ENCODE measurements at places on chromosomes 1 and 21.

DNA sequence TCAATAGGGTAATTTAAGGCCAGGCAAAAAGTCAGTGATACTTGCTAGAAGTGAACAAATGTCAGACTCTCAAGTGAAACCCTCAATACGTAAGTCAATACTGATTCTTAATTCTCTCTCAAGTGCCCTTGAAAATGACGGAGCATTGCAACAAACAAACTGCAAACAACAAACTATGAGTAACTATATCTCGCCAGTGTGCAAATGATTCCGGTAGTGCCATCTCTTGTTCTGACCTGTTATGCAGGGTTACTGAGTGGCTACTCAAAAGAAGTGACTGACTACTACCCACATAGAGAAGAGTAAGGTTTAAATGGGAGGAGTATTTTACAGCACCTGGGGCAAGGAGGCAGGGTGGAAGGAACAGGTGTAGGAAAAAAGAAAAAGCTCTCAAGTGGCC lies 1.6 kb downstream of the SLC19A2 start:
- no peak for DNase-seq

DNA sequence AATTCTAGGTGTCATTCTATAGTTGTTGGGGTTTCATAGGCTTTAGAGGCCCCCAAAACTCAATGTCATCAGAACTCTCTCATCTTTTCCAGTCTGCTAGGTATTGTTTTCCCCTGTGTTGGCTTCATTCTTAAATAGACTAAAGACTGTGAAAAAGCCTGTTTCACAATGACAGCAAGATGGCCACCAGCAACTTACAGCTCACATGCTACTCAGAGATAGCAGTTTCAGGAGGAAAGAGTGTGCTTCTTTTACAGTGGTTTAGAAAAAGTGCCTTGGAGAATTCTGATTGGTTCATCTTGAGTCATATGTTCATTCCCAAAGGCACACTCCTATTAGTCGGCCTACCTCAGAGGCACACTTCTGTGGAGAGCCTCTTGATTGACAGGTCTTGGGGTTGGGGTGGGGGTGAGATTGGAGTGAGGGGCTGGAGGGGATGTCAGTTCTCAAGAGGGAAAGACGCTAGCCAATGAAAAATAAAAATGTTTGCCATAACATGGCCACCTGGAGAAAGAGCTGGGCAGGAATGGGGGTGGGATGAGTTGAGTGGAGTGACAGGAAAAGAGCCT lies 8.5 kb downstream of the IL23R start:
- DNase-seq: no peak

DNA sequence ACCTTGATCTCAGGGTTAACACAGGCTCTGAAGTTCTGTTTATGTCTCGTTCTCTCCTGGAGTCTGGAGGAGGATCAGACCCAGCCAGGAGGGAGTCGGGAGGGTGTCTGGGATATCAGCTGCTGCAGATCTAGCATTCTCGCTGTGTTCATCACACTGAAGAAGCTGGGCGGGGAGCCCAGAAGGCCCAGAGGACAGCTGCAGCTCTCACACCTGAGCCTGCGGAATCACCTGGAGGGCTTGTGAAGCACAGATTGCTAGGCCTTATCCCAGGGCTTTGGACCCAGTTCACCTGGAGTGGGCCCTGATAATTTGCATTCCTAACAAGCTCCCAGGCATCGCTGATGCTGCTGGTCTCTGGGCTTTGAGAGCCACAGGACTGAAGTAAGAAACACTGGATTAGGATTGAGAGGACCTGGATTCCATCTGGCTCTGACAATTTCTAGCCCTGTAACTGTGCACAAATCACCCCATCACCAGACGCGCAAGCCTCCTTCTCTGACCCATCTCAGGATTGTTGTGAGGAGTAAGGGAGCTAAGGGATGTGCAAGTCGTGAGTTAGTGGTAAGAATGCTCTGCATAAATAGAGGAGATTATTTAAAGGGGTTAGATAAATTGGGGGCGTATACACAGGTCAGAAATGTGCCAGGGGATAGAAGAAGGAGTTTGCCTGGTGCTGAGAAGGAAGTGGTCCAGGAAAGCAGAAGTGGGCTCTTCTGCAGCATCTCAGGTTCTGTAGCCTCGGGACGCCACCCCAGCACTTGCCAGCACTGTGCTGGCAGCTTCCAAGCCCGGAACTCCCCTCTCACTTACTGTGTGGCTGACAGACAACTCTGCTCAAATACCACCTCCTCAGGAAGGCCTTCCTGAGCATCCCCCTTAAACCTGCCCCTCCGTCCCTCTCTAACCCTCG lies 19.1 kb downstream of the ABCA4 start:
- DNase-seq: no peak

DNA sequence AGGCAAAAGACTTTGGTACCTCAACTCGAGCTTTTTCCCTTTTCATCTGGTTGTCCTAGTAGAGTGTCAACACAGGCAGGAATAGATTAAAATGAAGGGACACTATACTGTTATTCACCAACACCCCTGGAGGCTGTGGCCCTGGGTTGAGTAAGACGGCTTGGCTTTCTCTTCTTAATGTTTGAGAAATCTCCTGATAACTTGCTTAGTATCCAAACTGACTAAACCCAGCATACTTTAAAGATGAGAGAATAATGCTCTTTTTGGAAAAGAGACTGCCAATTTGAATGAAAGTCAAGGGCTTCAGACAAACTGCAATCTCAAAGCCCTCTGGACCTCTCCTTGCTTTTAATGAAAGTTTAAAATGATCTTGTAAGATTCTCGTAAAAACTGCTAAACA lies 2.6 kb upstream of the SLC30A1 start:
- no peak for DNase-seq

DNA sequence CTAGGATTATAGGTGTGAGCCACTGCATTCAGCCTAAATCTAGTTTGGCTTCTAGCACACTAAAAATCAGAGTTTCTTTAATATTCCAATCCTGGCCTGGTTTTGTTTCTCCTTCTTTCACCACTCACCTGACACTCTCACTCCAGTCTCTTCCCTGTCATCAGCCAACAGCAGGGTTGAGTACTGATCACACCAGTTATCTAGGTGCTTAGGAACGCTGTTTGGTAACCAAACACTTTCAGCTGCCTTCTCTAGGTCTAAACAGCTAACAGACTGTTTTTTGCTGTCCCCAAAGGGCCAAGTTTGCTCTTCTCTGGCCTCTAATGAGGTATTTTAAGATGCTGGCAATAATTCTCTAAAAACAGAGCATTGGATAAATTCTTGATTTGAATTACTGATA lies 17.7 kb upstream of the FRRS1 start:
- no peak for DNase-seq

- DNase-seq: no peak
These were observed 37.0 kb downstream of the TM2D1 start for GRCh38 chr1:61687901-61688300.

GRCh38 chr1:11563560-11564069 lies 84.7 kb downstream of the DISP3 start:
- DNase-seq: no peak

- no peak for DNase-seq
These were observed 24.8 kb downstream of the IVNS1ABP start for GRCh38 chr1:185292237-185292636.

DNA sequence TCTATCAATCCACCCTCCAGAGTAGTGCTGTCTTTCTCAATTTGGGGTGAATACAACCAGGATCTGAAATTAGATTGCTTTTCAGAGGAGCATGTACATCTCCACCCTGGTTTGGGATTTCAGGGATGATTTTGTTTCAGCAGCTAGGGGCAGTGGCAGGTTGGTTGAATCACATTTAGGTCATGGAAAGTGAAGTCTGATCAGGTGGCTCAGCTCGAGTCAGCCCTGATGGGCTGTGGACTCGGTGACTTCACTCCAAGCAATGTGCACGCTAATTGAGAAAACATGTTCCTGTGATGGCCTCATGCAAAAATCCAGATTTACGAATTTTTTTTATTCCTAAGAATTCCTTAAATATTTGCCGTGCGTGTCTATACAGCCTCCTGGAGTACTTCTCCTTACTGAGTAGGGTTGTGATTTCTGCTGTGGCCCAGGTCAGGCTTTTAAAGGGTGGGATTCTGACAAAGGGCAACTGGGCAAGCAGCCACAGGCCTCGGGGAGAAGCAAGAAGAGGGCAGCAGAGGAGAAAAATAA lies 7.5 kb downstream of the NGF start:
- no peak for DNase-seq

DNA sequence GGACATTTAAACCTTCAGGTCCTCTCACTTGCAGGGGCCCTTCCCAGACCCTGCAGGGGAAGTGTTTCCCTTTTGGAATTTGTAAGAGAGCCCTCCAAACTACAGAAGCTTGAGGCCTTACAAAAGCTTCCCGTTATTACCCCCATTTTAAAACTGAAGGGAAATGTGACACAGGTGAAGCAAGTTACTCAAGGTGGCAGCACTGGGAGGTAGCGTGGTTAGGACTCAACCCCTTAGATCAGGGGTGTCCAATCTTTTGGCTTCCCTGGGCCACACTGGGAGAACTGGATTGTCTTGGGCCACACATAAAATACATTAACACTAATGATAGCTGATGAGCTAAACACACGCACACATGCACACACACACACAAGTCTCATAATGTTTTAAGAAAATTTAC lies 15.8 kb upstream of the ZC3H12A start:
- DNase-seq: no peak

DNA sequence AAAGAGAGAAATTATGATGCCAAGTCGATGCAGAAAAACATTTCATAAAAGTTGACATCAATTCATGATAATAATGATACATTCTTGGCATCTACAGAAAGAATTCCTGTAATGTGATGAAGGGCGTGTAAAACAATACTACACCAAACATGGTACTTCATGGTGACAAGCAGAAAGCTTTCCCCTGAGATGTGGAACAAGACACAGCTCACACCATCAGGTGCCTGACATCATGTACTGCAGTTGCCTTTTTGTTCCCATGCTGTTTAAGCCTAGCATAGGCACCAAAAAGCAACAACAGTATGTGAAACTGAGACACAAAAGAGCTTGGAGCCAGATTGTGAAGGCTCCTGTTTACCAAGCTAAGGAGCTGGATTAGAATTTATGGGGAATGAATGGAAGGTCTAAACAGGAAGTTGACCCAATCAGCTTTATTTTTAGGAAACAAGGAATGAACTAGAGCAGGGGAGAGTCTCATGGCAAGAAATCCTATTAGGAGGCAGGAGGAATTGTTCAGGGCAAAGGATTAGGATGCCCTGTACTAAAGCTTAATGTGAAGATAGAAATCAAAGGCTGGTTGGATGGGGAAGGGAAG lies 67.2 kb downstream of the SYDE2 start:
- no peak for DNase-seq

GRCh38 chr21:45994759-45995685 lies 13.5 kb downstream of the COL6A1 start:
- no peak for DNase-seq

DNA sequence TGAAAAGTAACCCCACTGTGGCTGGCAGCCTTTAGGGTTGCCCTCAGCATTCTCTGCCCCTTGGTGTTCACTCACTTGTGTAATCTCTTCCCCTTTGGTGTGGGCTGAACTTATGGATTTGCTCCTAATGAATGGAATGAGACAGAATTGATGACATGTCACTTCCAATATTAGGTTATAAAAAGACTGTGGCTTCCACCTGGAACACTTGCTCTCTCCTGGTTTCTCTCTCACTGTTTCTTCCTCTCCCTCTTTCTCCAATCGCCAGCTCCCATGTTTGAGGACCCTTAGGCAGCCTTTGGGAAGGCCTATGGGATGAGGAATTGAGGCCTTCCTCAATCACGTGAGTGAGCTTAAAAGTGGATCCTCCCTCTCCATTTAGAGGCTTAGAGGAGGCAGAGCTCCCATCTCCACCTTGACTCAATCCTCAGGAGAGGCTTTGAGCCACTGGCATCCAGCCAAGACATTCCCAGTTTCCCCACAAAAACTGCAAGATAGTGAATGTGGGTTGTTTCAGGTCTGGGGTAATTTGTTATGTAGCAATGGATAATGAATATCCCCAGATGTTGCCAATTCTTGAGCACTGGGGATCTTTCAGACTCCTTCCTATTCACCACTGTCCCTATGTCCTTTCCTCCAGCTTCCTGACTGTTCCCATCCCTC lies 95.5 kb upstream of the CD34 start:
- no peak for DNase-seq

DNA sequence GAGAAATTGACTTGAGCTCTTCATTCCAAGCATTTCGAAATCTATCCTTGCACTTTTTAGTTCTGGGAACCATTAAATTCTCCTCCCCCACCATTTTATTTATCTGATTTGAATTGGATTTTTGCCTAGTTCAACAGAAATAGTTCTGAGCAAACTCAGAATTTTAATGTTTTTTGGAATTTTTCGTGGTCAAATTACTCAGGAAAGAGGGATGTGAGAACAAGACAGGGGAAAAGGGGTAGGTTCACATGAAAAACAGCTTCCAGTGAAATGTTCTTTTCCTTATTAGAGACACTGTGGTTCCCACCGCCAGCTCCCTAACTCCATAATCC lies 5.7 kb upstream of the ZNF697 start:
- no peak for DNase-seq
